ENCODE measurements at places on chromosomes 3 and 15.
A peak's percentile ranks its signal among the peaks of the same experiment; 100 is the strongest.

GRCh38 chr3:99509224-99509623 lies 129.2 kb upstream of the COL8A1 start:
- DNase-seq = no peak

- DNase-seq = no peak
These were observed 62.2 kb upstream of the P2RY1 start for GRCh38 chr3:152772674-152773225.

GRCh38 chr15:74825866-74826265 lies 561 bp upstream of the CPLX3 start:
- DNase-seq = no peak

- no peak for DNase-seq
These were observed 66.7 kb downstream of the LARS2 start for GRCh38 chr3:45455040-45455439.

DNA sequence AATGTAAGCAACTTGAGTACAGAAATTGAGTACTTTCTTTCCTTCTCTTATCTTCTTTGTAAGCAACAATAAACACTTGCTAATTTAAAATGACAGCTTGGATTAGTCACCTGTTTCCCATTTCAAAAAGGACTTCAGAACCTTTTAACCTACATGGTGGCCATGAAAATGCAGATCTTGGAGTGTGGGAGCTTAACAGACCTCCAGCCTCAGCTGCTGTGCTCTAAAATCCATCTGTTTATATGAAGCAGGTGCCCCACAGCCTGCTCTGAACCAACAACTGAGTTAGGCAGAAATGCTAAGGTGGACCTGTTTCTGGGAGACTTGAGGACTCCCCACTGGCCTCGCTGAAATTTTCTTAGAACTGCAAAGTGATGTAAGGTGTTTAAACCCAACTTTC lies 91.1 kb upstream of the TNIK start:
- DNase-seq = no peak

GRCh38 chr3:69088063-69088462 lies 3.3 kb downstream of the ARL6IP5 start:
- no peak for DNase-seq

DNA sequence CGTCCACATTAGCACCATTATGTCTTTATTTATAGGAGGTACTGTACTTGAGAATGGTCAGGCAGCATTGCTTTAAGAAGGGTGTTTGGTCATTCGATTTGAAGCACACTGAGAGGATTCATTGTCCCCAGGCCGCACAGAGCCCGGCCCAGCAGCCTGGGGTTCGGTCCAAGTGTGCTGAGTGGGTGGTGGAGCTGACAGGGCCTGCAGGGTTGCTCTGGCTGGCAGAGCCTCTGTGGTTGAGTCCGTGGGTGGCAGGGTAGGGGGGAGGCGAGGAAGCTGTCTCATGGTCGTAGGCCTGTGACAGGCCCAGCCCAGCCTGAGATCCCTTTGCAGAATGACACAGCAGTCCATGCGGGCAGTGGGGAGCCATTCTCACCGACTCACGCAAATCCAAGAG lies 227.7 kb upstream of the TOPAZ1 start:
- DNase-seq = peak; percentile 8

DNA sequence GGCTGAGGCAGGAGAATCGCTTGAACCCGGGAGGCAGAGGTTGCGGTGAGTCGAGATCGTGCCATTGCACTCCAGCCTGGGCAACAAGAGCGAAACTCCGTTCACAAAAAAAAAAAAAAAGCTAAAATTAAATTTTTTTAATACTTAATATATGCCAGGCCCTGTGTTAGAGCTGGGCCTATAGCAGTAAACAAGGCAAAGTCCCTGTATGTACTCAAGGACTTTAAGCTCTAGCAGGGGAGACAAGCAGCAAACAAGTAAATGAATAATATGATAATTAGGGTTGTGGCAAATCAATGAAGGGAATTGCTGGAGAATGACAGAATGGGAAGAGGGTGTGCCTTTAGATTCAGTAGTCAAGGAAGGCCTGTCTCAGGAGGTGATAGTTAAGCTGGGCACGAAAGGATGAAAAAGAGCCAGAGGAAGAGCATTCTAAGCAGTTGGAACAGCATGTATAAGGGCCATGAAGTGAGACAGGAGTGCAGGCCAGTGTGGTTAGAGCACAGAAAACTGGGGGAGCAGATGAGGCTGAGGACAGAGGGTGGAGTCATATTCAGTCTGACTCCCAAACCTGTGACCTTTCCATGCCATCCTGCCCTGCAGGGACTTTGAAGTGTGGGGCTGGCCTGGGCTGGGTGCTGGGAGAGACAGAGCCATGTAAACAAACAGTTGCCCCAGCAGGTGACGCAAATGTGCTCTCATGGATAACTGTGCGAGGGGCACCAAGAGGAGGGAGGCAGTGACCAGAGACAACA lies 6.6 kb upstream of the RAF1 start:
- no peak for DNase-seq

DNA sequence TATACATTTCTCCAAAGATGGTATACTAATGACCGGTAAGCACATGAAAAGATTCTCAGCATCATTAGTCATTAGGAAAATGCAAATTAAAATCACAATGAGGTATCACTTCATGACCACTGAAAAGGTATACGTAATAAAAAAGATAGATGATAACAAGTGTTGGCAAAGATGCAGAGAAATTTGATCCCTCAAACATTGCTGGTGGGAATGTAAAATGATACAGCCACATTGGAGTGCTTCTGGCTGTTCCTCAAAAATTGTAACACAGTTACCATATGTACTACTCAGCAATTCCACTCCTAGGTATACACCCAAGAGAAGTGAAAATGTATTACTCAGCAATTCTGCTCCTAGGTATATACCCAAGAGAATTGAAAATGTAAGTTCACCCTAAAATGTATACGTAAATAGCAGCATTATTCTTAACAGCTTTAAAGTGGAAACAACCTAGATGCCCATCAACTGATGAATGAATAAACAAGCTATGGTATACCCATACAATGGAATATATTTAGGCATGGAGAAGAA lies 25.0 kb upstream of the KY start:
- DNase-seq = no peak

DNA sequence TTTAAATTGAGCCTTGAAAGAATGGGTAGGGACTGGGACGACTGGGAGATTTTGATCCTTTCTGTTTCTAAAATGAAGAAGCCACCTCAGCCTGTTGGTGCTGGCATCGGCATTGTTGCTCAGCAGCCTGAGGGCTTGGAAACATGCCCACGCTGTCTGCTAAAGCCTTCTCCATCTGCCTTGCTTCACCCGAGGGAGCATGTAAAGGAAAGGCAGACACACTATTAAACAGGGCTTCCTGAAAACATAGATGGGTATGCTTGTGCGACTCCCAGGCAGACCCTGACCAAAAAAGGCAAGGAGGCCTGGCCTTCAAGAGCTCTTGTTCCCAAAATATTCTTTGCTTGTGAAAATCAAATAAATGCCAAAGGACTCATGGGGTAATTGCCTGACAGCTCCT lies 84.2 kb upstream of the SLC4A7 start:
- DNase-seq = no peak

GRCh38 chr15:90025489-90026033 lies 24.4 kb downstream of the ZNF710 start:
- DNase-seq = no peak

Data from GDM1 (cell line).